ENCODE measurements at places on chromosomes 2 and 18.

- no peak for DNase-seq
Measured at GRCh38 chr2:233270366-233270765, 18.9 kb downstream of the ATG16L1 start.

GRCh38 chr2:191625016-191625415 is 52.9 kb upstream of the NABP1 start:
- DNase-seq: peak; percentile 10

GRCh38 chr2:42651057-42651456 is 82.6 kb downstream of the MTA3 start:
- DNase-seq: no peak

GRCh38 chr2:79275197-79275596 is 115.6 kb upstream of the REG3A start:
- no peak for DNase-seq

DNA sequence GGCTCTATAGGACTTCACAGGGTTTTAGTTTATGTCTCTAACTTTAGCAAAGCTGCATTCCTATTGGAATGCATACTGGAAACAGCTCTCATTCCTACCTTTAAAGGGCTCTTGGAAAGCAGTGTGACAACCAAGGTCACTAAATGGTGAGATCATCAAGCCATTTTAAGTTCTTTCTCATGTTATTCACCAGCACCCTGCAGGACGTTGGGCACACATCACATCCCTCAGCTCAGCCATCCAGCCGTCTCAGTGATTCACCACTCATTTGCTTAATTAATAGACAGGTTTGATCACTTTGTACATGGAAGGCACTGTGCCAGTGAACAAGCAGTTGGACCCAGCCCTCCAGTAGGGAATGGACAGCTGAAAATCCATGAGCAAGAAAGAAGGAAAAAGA is 32.2 kb upstream of the RBM44 start:
- no peak for DNase-seq

DNA sequence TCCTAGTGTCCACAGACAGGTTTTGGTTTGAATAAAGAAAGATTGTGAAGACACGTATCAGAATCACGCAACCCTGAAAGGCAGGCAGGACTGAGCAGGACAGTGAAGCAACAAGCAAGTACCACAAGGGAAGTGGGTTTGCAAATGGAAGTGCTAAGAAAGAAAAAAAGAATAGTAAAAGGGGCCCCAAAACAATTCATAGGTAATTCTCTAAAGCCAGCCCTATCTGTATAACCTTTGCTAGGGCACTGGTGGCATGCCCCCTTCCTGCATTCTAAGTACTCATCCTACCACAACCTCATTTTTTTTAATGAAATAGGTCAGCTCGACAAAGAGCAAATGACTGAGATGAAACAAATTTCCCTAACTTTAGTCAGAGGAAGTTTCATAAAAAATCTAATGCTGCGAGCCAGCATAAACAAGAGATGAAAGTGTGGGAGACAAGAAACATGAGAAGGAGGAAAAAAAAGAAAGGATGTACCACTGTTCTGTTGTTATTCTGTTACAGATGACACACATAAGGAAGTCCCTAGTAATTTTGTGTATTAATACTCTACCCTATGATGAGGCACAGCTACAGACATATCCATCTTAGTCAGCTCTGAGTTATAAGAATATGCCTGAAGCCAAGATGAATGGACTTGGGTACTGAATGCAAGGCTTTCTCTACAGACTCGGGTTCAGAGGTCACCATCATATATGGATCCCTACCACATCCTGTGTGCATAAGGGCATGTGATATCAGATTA is 32.2 kb downstream of the IKZF2 start:
- no peak for DNase-seq

GRCh38 chr2:236045251-236046235 is 122.6 kb downstream of the GBX2 start:
- DNase-seq: no peak

DNA sequence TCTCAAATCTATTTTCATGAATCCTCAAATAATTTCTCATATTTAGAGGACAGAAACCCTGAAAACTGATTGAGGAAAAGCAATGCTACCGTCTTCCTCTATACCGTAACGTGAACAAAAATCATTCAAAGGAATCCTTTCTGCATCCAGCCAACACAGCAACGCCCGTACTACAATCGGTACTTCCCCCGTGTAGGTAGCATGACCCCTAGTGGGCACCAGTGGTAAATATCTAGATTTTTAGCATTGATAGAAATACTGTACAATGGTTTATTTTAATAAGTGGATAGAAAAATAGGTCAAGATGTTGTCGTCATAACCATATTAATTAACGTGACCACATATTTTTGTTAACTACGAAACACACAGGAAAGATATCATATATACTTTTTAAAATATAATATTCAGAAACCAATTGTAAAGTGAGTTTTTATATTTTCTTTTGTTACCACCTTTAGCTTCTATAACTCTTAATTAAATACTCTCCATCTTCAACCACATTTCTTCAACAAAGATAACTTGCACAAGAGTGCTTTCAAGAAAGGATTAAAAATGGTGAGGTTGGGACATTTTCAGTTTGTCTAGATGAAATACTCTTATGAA is 194.1 kb downstream of the SS18 start:
- no peak for DNase-seq

DNA sequence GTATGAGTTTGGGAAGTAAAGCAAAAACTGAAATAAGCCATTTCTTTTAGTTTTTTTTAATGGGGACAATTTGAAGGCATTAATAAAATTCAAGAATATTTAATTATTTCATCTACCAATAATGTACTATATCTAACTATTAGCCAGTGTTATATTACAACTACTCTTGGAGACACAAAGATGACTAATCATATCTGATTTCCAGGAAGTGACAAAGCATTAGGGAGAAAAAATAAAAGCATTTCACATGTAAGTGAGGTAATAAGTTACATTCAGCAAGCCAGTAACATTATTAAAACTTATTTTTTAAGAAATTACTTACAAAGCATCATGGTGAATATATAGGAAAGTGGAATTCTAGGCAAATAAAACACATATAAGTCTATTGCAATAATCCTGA is 781.3 kb upstream of the NRXN1 start:
- no peak for DNase-seq

- no peak for DNase-seq
Measured at GRCh38 chr18:21678859-21679258, 25.7 kb downstream of the ABHD3 start.

- DNase-seq: no peak
Measured at GRCh38 chr2:28469947-28470535, 25.8 kb upstream of the PLB1 start.

DNA sequence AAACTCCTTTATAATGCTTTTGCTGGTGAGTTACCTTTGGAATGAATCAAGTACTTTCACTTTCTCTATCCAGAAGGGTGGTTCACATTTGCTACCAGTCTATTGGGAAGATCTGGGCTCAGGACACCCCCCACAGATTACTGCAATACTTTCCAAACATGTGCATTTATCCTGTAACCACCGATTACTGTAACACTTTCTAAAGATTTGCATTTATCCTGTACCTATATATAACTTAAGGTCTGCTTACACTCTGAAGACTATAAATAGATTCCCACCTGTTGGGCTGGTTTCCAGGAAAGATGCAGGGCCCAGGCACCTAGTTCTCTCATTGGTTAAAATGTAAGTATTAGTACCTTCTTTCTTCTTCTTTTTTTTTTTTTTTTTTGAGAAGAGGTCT is 113.0 kb upstream of the NEDD4L start:
- DNase-seq: no peak

GRCh38 chr2:159908623-159909022 is 110.6 kb upstream of the CD302 start:
- DNase-seq: no peak

DNA sequence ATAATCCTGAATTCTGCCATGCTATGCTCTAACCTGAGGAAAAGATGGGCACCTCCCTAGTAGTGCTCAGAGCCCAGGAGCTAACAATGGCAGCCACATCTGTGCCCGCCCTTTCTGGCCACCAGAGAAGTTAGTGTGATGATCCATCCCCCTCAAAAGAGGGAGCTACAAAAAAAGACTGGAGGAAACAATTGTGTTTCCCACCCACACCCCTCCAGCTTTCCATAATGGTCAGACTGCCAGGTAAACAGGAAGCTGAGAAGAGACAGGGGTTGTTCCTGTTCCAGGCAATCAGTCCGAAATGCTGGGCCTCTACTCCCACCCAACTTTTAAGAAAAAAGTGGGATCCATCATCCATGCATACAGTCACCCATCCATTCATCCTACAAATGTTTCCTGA is 3.2 kb downstream of the TBC1D8 start:
- no peak for DNase-seq

DNA sequence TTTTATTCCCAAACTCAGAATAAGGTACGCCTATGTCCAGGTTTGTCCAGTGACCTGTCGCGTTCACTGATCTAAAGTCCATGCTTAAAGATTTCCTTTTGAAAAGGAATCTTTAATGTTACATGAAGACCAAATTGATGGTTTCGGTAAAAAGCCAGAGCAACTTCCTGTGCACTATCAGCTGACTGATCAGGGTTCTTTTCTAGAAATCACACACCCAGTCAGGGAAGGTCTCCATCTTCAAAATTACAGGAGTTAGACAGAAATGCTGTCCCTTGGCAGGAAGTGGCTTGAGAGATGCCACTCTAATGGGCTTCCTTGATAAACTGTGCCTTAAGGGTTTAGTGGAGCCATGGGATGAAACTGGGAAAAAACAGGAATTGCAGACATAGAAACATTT is 14.7 kb upstream of the ARHGAP25 start:
- DNase-seq: no peak

DNA sequence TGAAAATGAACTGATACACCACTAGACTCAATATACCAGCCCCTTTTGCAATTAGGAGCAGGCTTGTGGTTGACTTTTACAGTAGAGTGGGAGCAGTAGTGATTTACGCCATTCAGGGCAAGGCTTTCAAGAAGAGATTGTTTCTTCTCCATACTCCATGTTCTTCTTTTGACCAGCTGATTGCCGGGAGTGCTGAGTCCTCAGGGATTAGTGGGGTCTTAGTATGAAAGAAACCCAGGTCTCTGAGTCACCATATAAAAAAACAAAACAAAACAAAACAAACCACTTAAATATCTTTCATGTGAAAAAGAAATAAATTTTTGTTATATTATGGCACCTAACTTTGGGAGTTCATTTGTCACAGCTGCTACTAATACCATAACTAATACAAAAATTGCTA is 465.6 kb upstream of the TRIB2 start:
- DNase-seq: no peak

GRCh38 chr2:134466141-134466540 is 212.3 kb downstream of the MGAT5 start:
- DNase-seq: no peak

DNA sequence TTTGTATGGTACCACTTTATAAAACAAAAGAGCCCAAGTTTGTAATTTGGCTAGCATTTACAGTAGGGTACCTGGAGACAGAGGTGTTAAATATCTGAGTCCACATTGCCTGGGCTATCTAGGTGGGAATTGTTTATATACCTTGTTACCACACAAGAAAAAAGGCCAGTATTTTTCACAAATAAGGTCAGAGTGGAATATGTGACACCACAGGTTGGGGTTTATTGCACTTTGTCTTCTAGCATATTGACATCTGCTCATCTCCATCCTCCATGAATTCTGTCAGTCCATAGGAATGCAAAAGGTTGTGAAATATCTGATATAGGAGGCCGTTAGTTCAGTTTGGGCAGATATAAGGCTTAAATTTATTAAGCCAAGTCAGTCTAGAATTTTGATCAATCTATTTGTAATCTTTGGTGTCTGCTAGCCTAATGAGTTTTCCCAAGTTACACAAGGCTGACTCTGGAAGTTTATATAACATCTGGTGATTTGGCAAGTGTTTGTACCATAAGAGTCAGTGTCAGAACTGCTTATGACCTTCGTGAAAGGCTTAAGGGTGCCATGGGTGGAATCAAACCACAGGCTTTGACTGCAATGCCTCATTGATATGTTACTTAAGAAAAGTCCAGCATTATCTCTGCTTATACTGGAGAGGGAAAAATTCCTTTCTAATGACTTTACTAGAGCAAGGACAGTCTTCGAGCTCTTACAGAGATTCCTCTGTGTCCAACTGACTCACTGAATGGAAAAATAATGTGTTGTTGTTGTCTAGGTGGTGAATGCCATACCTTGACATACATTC is 11.3 kb upstream of the DPP4 start:
- DNase-seq: no peak

GRCh38 chr2:74253971-74254310 is 55.5 kb downstream of the MTHFD2 start:
- DNase-seq: no peak
